ENCODE measurements at places on chromosomes 5 and 9. TPM values are rescaled to one million over a fixed set of nuclear protein-coding genes. Genes with fewer than 3 reads are reported as not detected.

Gene C9orf153
- 0.77 TPM for total RNA-seq

Gene MLANA
- not detected for total RNA-seq

Gene GHR
- not detected for total RNA-seq

Gene IFNA2
- not detected for total RNA-seq

Gene CTSL
- total RNA-seq, result 27.5 TPM
